ENCODE measurements at places on chromosomes 12 and 14.

DNA sequence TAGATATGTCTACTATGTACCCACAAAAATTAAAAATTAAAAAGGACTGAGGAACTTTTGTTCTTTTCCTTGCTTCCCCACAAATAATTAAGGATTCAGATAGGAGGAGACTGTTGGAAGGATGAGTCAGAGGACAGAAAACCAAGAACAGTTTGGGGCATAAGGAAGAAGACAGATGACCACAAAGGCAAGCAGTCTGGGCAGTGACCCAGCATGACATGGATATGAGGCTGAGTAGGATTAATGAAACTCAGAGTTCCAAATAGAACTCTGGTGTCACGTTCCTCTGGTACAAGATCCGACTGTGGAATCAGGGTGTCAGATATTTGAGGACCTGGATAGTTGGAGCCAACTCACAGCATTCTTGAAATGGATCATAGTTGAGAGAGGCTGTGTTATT lies 89.3 kb upstream of the SLC38A4 start:
- DNase-seq = no peak

DNA sequence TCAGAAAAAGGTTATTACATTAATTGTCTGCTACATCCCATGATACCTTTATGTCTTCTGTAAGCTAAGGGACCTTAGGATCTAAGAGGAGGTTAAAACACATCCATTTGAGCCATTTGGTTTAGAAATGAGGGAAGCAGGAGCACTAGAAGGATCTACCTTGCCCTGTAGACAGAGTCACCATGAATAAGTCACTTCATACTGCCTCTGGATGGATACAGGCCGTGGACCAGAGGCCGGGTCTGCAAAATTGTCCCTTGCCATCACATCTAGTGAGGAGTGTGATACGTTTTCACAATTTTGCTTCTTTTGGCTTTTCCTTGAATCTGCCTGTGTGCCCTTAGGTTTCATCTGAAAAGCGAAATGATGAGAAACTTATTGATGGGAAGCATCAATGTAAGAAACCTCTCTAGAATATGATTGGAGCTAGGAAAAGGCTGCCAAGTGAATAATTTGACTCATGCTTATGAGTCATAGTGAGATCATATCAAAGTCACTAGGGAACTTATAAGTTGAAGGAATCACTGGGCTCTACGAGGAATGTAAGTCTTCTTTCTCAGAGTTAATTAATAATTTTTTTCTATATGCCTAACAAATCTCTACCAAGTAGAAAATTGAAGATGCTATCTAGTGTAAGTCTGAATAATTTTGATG lies 10.8 kb downstream of the GLRX5 start:
- no peak for DNase-seq

- DNase-seq = peak; percentile 34
Measured at GRCh38 chr12:92608151-92609091, 94.4 kb upstream of the PLEKHG7 start.

DNA sequence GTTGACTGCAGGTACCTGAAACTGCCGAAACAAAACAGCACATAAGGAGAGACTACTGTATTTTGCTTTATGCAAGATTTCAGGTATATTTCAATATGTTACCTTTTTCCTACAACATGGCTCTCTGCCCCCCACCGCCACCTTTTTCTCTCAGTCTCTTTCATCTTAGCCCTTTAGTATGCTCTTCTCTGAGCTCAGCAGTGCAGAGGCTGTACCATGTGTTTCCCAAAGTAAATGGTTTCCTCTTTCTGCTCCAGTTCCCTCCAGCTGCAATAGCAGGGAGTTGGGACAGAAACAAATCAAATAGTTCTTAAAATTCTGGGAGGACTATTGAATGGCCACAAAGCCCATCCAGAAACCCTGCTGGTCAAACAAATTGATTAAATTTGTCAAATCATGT lies 4.3 kb downstream of the AMN1 start:
- no peak for DNase-seq

GRCh38 chr14:20332431-20332787 lies 670 bp downstream of the CCNB1IP1 start:
- no peak for DNase-seq

DNA sequence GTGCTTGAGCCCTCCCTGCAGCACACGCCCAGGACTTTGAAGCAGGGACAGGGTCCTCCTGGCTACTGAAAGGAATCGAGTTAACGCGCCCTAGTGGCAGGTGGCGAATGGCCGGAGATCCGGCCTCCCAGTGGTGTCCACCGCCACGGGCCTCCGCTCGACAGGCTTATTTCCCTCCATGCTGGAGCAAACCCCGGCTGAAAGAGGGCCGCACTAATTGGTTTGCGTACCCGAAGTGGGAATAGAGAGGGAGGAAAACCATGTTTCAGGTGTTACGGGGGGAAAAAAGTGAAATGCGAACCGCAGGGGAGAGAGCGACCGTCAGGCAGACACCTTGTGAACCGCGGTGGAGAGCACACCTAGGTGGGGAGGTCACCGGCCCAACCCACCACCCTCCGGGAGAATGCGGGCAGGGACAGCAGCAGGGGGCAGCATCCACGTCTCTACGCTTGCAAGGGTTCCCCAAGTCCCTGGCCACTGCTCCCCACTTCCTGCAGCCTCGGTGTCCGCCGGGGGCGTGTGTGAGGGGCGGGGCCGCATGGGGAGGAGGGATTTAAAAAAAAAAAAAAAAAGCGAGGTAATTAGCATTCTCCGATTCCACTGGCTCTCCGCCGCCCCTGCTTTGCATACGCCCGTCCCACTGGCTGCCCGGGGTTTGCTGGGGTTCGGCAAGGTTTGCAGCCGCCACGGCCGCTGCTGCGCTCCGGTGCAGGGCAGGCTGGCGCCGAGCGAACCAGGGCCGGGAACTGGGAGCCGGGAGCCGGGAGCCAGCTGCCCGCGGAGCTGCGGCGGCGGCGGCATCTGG lies 224.6 kb upstream of the CRY1 start:
- DNase-seq = peak; percentile 89

- DNase-seq = no peak
Measured at GRCh38 chr14:23052182-23052623, 5.1 kb downstream of the CDH24 start.

DNA sequence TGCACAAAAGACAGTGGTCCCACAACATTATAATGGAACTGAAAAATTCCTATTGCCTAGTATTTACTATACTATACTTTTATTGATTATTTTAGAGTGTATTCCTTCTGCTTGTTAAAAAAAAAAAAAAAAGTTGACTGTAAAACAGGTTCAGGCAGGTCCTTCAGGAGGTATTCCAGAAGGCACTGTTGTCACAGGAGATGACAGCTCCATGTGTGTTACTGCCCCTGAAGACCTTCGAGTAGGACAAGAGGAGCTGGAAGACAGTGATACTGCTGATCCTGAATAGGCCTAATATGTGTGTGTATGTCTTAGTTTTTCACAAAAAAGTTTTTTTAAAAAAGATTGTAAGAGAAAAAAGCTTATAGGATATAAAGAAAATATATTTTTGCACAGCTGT lies 12.3 kb downstream of the UBE2N start:
- DNase-seq = no peak

GRCh38 chr14:88872976-88873375 lies 48.5 kb downstream of the TTC8 start:
- no peak for DNase-seq

DNA sequence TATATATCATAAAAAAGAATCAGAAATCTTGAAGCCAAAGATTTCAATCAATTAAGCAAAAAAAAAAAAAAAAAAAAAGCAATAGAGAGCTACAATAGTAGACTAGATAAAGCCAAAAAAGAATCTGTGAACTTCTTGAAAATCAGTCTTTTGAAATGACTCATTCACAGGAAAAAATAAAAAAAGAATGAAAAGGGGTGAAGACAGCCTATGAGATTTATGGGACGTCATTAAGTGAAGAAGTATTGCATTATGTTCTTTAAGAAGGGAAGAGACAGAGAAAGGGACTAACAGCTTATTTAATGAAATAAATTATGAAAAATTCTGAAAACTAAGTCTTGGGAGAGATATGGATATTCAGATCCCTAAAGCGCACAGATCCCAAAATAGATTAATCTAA lies 103.8 kb downstream of the ACSS3 start:
- DNase-seq = no peak

GRCh38 chr14:60648249-60648933 lies 886 bp downstream of the SIX1 start:
- peak; percentile 52 for DNase-seq

DNA sequence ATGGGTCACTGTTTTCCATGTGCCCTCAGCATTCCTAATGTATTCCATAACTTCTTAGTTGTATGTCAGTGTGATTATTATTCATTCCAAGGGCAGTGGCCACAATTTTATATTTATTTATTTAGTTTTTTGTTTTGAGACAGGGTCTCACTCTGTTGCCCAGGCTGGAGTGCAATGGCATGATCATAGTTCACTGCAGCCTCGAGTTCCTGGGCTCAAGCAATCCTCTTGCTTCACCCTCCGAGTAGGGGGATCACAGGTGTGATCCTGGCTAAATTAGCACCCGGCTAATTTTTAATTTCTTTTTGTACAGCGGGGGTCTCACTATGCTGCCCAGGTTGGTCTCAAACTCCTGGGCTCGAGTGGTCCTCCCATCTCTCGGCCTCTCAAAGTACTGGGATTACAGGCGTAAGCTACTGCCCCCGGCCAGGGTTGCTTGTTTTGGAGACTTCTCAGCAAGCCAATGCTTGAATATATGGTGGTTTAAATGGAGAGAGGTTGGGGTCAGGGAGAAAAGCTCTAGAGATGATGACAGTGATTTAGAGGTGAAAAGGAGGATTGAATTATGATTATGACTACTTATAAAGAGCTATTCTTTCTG lies 7.6 kb downstream of the GPRC5A start:
- DNase-seq = no peak

GRCh38 chr14:49754570-49755097 lies 13.3 kb upstream of the KLHDC2 start:
- DNase-seq = no peak

DNA sequence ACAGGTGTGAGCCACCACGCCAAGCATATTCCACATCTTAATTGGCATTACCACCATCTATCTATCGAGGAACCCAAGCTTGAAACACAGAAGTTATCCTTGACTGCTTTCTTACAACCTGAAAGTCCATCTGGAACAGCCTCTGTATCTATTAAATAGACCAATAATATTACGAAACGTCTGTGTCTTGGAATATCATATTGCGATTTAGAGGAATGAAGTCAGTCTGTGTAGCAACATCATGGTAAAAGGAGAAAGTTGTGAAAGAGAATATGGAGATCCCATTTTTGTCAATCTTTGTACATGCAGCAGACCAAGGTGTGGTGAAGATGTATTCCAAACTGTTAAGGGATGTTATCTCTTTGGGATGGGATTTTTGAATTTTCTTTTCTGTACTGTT lies 25.8 kb upstream of the MAX start:
- no peak for DNase-seq

- DNase-seq = peak; percentile 56
Measured at GRCh38 chr14:96863327-96863985, 66.3 kb downstream of the VRK1 start.

DNA sequence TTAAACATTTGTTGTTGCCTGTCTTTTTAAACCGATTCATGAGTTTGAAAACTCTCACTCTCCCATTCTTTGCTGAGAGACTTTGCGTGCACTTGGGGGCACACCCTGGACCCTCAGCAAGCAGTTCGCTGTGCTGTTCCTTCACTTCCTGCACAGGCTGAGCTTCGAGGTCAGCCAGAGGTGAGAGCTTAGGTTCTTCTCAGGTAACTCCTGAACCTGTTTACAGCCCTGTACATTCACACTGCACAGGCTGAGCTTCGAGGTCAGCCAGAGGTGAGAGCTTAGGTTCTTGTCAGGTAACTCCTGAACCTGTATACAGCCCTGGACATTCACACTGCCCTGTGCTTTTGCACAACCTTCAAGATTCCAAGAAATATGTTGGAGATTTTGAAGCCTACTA lies 9.8 kb upstream of the CLECL1 start:
- DNase-seq = no peak

GRCh38 chr12:91931111-91931510 lies 214.5 kb downstream of the BTG1 start:
- DNase-seq = peak; percentile 38

- DNase-seq = no peak
Measured at GRCh38 chr14:99737451-99737951, 53.4 kb downstream of the CYP46A1 start.

DNA sequence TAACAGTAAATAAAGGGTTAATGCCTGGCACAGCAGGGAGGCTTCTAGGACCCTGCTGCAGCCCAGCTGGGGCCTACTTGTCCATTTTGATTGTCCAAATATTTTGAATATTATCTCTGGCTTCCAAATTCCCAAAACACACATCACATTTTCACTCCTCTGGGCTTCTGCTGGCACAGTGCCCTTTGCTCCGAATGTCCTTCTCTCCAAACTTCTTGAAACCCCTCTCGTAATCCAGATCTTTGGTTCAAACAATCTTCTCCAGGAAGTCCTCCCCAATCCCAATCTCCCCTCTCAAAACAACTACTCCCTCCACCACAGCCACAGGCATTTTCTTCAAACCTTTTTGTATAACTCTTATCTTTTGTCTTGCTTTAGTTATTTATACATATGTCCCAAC lies 225.6 kb downstream of the PPM1H start:
- DNase-seq = no peak

DNA sequence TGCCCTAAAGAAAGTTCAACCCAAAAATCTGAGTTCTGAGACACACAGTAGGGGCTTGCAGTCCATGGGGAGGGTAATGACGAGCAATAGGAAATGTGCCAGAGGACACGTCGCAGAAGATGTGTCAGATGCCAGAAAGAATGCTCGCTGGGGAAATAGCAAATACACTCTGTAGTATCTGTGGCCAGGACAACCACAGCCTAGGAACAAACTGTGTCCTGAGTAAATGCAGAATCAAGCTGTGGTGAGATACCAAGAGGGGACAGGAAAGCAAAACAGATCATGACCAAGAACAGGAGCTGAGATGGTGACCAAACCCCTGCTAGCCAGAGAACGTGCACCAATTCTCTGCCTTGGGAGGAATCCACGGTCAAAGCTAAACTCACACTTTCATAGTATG lies 9.1 kb downstream of the CRACR2A start:
- DNase-seq = no peak

GRCh38 chr14:77605392-77605972 lies 11.0 kb downstream of the SPTLC2 start:
- no peak for DNase-seq

GRCh38 chr14:102417001-102417431 lies 54.3 kb downstream of the TECPR2 start:
- DNase-seq = no peak

DNA sequence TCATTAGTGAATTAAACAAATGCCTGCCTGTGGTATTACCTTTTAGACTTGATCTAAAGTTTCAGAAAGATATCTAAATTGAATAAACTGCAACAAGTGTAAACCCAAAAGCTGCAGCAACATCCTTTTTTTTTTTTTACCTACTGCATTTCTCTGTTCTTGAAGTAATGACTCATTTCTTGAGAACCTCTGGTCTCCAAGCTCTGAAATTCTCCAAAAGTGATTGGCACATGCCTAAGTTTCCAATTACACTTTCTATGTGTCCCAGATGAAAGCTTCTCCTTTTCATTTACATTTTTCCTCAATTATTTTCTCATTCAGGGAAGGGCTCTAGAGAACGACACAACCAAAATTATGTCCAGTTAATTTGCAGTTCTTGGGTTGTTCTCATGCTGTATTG lies 435.2 kb upstream of the DCN start:
- no peak for DNase-seq
